ENCODE measurements at places on chromosomes 16 and 17.

GRCh38 chr17:27824176-27824715 lies 23.9 kb upstream of the NOS2 start:
- DNase-seq: no peak

- DNase-seq: no peak
Measured at GRCh38 chr16:11976850-11977375, 379 bp downstream of the SNX29 start.

- DNase-seq: no peak
Measured at GRCh38 chr16:21626659-21627277, 25.6 kb downstream of the IGSF6 start.

GRCh38 chr16:12096828-12097522 lies 120.4 kb downstream of the SNX29 start:
- DNase-seq: no peak

DNA sequence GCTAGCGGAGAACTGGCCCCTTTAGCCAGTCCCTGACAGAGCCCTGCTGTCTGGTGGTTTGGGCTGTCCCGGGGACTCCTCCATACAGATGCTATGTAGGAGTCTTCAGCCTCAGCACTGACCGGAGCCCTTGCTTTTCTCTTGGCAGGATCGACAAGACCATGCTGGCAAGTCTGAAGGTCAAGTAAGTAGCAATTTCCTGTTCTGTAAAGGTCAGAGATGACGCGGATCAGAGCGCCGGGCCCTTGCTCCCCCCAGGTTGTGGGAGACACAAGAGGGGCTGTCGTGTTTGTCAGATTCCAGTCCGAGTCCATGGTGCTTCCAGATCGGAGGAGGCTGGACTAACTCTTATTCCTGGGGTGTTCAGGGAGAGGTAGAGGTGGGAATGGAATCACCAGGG lies 4.1 kb downstream of the RAP1GAP2 start:
- DNase-seq: no peak

GRCh38 chr17:17815436-17816200 lies 21.2 kb downstream of the SREBF1 start:
- DNase-seq: no peak

All from naive thymus-derived CD4-positive, alpha-beta T cell (primary cell).